ENCODE measurements at places on chromosomes 4 and X. TPM values are rescaled to one million over a fixed set of nuclear protein-coding genes. Genes with fewer than 3 reads are reported as not detected.

PNMA5 gene
- 0.03 TPM for polyA plus RNA-seq

TMPRSS11A gene
- not detected for polyA plus RNA-seq

ADAM29 gene
- polyA plus RNA-seq: not detected

SGCB gene
- polyA plus RNA-seq: 6.4 TPM

MAGEC3 gene
- polyA plus RNA-seq: not detected

GTPBP6 gene
- 60.5 TPM for polyA plus RNA-seq

AFM gene
- polyA plus RNA-seq: not detected

SATL1 gene
- polyA plus RNA-seq: not detected

HSFX2 gene
- 0.61 TPM for polyA plus RNA-seq

CFI gene
- 59.8 TPM for polyA plus RNA-seq

MAGEA11 gene
- not detected for polyA plus RNA-seq

DMRTC1 gene
- polyA plus RNA-seq: not detected

SLC10A6 gene
- polyA plus RNA-seq: 0.08 TPM

TXK gene
- 0.91 TPM for polyA plus RNA-seq

SLC7A11 gene
- polyA plus RNA-seq: 2.0 TPM

SYNPO2 gene
- 5.3 TPM for polyA plus RNA-seq

RASL11B gene
- 2.0 TPM for polyA plus RNA-seq

POU3F4 gene
- not detected for polyA plus RNA-seq

MAOA gene
- polyA plus RNA-seq: 101 TPM

PDS5A gene
- 21.2 TPM for polyA plus RNA-seq

CDX4 gene
- not detected for polyA plus RNA-seq

BRS3 gene
- polyA plus RNA-seq: not detected

ARFIP1 gene
- 21.6 TPM for polyA plus RNA-seq

GAGE12J gene
- not detected for polyA plus RNA-seq

ZNF718 gene
- polyA plus RNA-seq: 1.4 TPM

PNPLA4 gene
- 13.2 TPM for polyA plus RNA-seq

KLHL4 gene
- 0.10 TPM for polyA plus RNA-seq

RLIM gene
- 10.8 TPM for polyA plus RNA-seq

UGT2A3 gene
- polyA plus RNA-seq: not detected

RAB40A gene
- 0.06 TPM for polyA plus RNA-seq

ENPEP gene
- polyA plus RNA-seq: 1.8 TPM

TCEAL2 gene
- 2.2 TPM for polyA plus RNA-seq

ZNF732 gene
- polyA plus RNA-seq: not detected

RPA4 gene
- polyA plus RNA-seq: 0.18 TPM

CPXCR1 gene
- polyA plus RNA-seq: not detected

PGAM4 gene
- not detected for polyA plus RNA-seq

CT45A3 gene
- not detected for polyA plus RNA-seq

ARMCX1 gene
- 15.1 TPM for polyA plus RNA-seq

BEX2 gene
- polyA plus RNA-seq: 23.2 TPM

PPP2R2C gene
- polyA plus RNA-seq: 0.05 TPM

P2RY10 gene
- polyA plus RNA-seq: 0.14 TPM

ZFYVE28 gene
- 6.9 TPM for polyA plus RNA-seq

CTAG2 gene
- polyA plus RNA-seq: 4.9 TPM

VSIG4 gene
- polyA plus RNA-seq: 255 TPM

CNGA1 gene
- polyA plus RNA-seq: 0.14 TPM

MAGEB10 gene
- polyA plus RNA-seq: not detected

HTT-AS gene
- not detected for polyA plus RNA-seq

FHIP1A gene
- polyA plus RNA-seq: 1.5 TPM

Measured in lung (tissue), 17 donors.